GM23338 (cell line): ENCODE measurements at places on chromosomes 6 and 20. TPM values are rescaled to one million over a fixed set of nuclear protein-coding genes. Genes with fewer than 3 reads are reported as not detected.

Gene BMP5
- total RNA-seq = 0.07 TPM in 1 of 2 replicates, not detected in the other

Gene KCNS1
- total RNA-seq = 0.97 and 3.2 TPM in 2 replicates

DNA sequence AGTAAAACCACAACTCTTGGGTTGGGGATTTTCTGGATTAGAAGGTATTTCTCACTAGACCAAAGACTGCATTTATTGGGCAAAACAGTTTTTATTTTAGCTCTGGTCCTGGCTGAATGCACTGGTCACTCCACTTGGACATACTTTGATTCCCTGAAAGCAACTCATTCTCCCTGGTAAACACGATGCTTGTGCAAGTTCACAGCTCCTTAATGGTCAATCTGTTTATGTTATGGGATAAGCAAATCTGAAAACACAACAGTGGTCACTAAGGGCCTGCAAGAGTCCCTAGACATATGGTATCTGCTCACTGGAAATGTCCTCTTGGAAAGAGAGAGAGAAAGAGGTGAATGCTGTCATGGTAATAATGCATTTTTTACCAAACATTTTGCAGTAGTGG, 559.8 kb downstream of the CDH26 start:
- no peak for DNase-seq
- peaks cover 4% of the 10 kb centered on the region; the same call in 1 of the 2 replicates for H3K36me3 ChIP-seq
- H3K27ac ChIP-seq = no peak overlapping the region
- no peaks in the 10 kb centered on the region for H3K4me1 ChIP-seq

Gene PRDM13
- 0.10 and 0.27 TPM in 2 replicates for total RNA-seq

DNA sequence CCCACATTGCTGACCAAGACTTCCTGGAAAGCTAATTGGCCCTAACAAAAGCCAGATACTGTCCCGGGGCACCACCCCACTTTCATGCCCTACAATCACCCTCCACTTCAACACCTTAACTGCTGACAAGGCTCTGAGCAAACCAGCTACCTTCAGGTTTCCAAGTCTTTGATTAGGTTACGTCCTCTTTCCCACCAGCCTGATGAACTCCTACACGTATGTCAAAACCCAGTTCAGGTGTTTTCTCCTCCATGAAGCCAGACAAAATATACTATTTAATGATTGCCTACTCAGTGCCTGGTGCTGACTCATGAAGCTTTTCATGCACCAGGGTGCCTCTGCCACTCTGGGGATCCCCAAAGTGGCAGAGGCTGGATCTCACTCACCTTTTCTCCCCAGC, 58.6 kb downstream of the CDH22 start:
- DNase-seq = no peak
- H3K27me3 ChIP-seq = peaks cover 38% of the 10 kb centered on the region
- peaks cover 7% of the 10 kb centered on the region for H3K4me1 ChIP-seq
- no peak overlapping the region for H3K4me3 ChIP-seq
- no peaks in the 10 kb centered on the region for H3K36me3 ChIP-seq
- no peak overlapping the region for H3K27ac ChIP-seq

DNA sequence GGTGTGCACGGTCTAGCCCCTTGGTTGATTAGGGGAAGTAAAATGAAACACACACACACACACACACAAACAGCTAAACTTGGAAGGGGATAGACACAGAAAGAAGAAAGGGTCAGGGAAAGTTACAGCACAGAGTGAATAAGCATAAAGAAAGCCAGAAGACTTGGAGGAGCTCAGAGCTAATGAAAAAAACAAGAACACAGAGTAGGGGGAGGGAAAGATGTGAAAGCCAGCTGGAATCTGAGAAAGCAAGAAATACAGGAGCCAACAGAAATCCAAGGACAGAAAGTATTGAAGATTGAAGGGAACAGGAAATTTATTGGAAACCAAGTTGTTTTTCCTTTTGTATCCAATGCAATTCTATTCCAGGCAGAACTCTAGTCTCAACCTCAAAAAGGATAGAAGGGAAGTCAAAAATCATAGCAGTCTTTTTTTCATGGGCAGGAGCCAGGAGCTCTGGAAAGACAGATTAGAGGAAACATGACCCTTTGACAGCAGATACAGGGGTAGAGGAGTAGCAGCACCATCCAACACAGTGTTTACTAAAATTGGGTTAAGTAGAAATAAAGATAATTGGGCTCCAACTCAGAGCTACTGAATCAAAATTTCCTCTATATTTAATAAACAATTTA, 10.1 kb downstream of the HMGCLL1 start:
- H3K27ac ChIP-seq = no peak overlapping the region
- DNase-seq = no peak
- H3K4me3 ChIP-seq = no peak overlapping the region
- no peaks in the 10 kb centered on the region for H3K27me3 ChIP-seq
- no peaks in the 10 kb centered on the region for H3K4me1 ChIP-seq
- no peaks in the 10 kb centered on the region for H3K36me3 ChIP-seq

Gene PAK5
- total RNA-seq = 1.1 and 1.2 TPM in 2 replicates

Gene RGL2
- total RNA-seq = 44.9 and 52.2 TPM in 2 replicates

Gene UFL1
- 9.0 and 13.3 TPM in 2 replicates for total RNA-seq

DNA sequence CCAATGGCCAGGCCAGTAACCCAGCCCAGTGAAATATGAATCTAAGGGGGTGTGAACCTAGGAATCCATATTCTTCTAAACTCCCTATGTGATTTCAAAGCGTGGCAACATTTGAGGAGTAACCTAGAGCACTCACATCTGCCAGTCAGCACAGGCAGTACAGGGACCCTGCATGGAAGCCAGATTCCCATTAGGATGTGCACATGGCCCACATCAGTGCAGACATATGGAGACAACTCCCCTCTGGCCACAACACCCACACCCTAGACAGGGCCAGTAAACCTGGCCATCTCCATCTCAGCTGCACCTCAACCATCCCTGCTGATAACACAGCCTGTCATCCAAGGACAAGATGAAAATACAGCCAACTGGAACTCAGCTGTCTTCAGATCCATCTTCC, 56.5 kb downstream of the KIF16B start:
- H3K4me3 ChIP-seq = no peak overlapping the region
- no peak overlapping the region for H3K27ac ChIP-seq
- H3K27me3 ChIP-seq = no peaks in the 10 kb centered on the region
- no peak for DNase-seq
- peaks cover 14% of the 10 kb centered on the region; the same call in 1 of the 2 replicates for H3K4me1 ChIP-seq
- H3K36me3 ChIP-seq = no peaks in the 10 kb centered on the region

GRCh38 chr6:46819561-46819960, 26.4 kb downstream of the MEP1A start:
- no peaks in the 10 kb centered on the region for H3K27me3 ChIP-seq
- no peaks in the 10 kb centered on the region for H3K4me1 ChIP-seq
- no peak overlapping the region for H3K4me3 ChIP-seq
- H3K27ac ChIP-seq = no peak overlapping the region

Gene HEY2
- 3.7 and 4.3 TPM in 2 replicates for total RNA-seq

Gene LY6G6C
- total RNA-seq = not detected in 2 replicates

Gene TPD52L2
- 103 and 104 TPM in 2 replicates for total RNA-seq

Gene MEP1A
- not detected in 2 replicates for total RNA-seq

DNA sequence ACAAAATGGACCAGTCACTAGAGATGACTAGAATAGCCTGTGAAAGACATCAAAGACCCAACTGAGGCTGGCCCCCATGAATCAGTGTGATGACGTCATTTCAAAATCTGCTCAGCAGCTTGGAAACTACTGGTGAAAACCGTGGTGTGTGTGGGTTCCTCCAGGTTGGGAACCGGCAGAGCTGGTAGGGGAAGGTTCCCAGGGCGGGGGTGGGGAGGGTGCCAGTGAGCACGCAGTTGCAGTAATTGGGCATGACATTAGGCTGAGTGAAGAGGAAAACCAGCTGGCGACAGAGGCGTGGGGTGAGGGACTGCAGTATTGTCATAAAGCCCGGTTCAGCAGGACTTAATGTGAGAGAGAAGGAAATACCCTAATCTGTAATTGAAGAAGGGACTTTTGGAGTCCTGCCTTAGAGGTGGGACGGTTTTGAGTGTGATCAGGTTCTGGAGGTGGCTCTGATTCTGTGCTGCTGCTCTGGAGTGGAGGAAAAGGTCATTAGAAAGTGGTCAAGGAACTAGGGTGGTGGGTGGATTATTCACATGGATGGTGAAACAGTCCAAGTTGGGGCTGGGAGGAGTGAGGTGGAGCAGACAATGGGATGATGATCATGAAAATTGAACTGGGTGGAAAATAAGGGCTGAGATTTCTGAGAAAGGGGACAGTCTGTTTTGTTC, 52.0 kb upstream of the MTHFD1L start:
- DNase-seq = no peak
- H3K27ac ChIP-seq = no peak overlapping the region
- H3K4me1 ChIP-seq = no peaks in the 10 kb centered on the region
- no peaks in the 10 kb centered on the region for H3K36me3 ChIP-seq

GRCh38 chr6:20461576-20461975, 59.9 kb downstream of the E2F3 start:
- H3K4me1 ChIP-seq = peaks cover 16% of the 10 kb centered on the region; the same call in 1 of the 2 replicates
- DNase-seq = no peak

Gene HAO1
- not detected in 2 replicates for total RNA-seq

GRCh38 chr6:87224971-87225370, 69.6 kb downstream of the ZNF292 start:
- H3K27me3 ChIP-seq = no peaks in the 10 kb centered on the region
- no peak overlapping the region for H3K27ac ChIP-seq
- H3K4me1 ChIP-seq = peaks cover 2% of the 10 kb centered on the region; the same call in 1 of the 2 replicates
- DNase-seq = no peak

- H3K36me3 ChIP-seq = no peaks in the 10 kb centered on the region
- no peaks in the 10 kb centered on the region for H3K27me3 ChIP-seq
- no peak overlapping the region for H3K27ac ChIP-seq
- no peak for DNase-seq
- H3K4me3 ChIP-seq = no peak overlapping the region
These were observed 277.6 kb downstream of the CDC5L start for GRCh38 chr6:44665143-44665542.

DNA sequence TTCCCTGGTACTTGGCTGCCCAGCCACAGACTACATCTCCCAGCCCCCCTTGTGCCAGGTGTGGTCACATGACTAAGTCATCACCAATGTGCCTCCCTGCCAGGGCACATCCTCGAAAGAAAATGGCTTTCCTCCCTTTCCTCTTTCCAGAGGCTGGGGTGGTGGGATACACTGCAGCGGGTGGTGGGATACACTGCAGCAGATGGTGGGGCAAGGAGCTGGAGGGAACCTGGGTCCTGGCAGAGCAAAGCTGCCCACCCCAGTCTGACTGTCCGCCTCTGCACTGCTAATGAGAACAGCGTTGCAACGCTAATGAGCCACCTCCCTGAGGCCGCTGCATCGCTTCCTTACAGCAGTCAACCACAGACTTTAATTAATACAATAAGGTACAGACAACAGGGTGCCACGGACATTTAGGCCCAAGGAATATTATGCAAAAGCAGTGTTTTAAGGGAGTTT, 125.3 kb downstream of the PREX1 start:
- DNase-seq = peak; percentile 37
- no peaks in the 10 kb centered on the region; the same call in 1 of the 2 replicates for H3K4me1 ChIP-seq
- H3K27me3 ChIP-seq = no peaks in the 10 kb centered on the region
- H3K4me3 ChIP-seq = no peak overlapping the region
- no peak overlapping the region for H3K27ac ChIP-seq

DNA sequence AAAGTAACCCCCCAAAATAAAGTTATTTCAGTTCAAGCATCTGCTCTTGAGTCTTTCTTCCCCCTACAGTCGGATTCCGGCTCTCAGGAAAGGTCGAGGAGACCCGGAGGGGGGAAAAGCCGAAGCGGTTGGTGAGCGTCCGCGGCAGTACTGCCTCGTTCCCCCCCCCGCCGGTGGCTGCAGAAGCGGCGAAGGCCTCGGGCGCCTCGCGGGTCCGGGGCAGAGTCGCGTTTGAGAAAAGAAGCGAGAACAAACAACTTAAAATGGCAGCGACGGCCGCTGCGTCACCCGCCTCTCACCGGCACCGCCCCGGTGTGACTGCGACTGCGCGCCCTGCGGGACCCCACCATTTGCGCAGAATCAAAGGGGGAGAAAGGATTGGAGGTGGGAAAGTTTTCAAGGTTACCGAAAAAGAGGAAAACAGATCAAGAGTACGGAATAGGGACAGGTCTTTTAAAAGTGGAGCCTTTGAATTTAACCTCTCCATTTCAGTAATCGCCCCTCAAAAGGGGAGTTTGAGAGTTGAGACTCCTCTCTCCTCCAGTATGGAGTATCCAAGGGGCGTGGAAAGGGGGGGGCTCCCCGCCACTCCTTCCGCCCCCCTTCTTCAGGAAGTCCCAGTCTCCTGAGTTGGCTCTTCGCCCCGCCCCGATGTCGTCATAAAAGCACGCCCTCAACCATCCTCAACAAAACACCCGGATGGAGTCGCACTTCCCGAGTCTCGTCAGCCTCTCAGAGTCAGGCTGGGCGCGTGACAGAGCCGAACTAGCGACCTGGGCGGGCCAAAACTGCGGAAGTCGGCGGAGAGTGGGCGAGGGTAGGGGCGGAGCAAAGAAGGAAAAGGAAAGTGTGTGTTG, 1.9 kb upstream of the C6orf62 start:
- peak; percentile 100 for DNase-seq
- peak overlapping the region; percentile 97 for H3K27ac ChIP-seq
- peaks cover 6% of the 10 kb centered on the region; the same call in 1 of the 2 replicates for H3K36me3 ChIP-seq
- peak overlapping the region; percentile 84 for H3K4me3 ChIP-seq
- no peaks in the 10 kb centered on the region for H3K27me3 ChIP-seq

Gene MAP7
- total RNA-seq = 47.8 and 49.2 TPM in 2 replicates

DNA sequence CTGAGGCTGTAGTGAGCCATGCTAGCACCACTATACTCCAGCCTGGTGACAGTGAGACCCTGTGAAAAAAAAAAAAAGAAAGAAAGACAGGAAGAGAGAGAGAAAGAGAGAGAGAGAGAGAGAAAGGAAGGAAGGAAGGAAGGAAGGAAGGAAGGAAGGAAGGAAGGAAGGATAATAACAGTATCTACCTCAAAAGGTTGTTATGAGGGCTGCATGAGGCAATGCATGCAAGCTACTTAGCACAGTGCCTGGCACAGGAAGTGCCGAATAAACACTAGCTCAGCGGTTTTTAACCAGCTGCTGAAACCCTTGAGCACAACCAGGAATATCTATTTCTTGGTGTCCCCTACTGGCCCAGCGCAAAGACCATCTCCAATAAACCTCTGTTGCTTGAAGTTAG, 62.3 kb upstream of the TBC1D7 start:
- H3K4me3 ChIP-seq = no peak overlapping the region
- no peaks in the 10 kb centered on the region for H3K27me3 ChIP-seq
- no peak overlapping the region for H3K27ac ChIP-seq
- DNase-seq = no peak
- H3K4me1 ChIP-seq = no peaks in the 10 kb centered on the region

Gene LGSN
- 0.45 TPM in 1 of 2 replicates, not detected in the other for total RNA-seq

- no peak for DNase-seq
- no peak overlapping the region for H3K27ac ChIP-seq
- H3K4me1 ChIP-seq = peaks cover 15% of the 10 kb centered on the region
- no peaks in the 10 kb centered on the region for H3K27me3 ChIP-seq
These were observed 245.3 kb downstream of the TBXT start for GRCh38 chr6:165922309-165922794.

Gene BNIP5
- total RNA-seq = not detected in 2 replicates

Gene DACT2
- total RNA-seq = 7.3 and 10.6 TPM in 2 replicates

GRCh38 chr6:116099036-116099435, 1.6 kb upstream of the NT5DC1 start:
- peaks cover 5% of the 10 kb centered on the region; the same call in 1 of the 2 replicates for H3K4me1 ChIP-seq
- H3K36me3 ChIP-seq = no peaks in the 10 kb centered on the region
- no peak for DNase-seq
- H3K27ac ChIP-seq = no peak overlapping the region
- peaks cover 6% of the 10 kb centered on the region; the same call in 1 of the 2 replicates for H3K27me3 ChIP-seq
- H3K4me3 ChIP-seq = no peak overlapping the region
